ENCODE measurements at places on chromosomes 16 and 17.

DNA sequence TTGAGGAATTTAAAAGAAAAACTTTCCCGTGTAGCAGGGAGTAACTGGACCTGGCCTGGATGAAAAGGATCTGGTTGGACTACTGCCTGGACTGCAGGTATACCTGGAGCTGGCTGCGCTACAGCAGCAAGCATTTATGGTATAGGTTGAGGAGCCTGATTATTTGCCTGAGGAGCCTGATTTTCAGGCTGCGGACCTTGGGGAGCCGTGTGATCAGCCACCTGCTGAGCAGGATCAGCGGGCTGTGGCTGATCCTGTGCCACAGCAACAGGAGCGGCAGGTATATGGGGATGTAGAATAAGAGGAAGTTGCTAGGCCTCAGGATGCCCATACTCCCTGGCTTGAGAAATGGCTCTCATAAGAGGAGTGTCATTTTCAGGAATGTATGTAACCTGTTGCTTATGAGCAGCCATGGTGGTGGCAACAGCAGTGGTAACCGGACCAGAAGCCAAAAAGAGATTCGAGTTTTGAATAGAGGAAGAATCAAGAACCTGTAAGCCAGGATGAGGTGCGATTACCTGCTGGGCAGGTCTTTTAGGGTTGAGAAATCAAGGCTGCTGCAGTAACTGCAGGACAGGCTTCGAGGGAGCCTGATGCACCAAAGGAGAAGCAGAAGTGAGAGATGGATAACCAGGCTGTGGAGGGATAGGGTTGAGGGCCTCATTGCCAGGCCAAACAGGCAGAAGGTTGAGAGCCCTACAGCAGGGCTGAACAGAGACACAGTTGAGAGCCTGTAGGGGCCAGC is 60.9 kb upstream of the ARL4D start:
- DNase-seq, result no peak

- no peak for DNase-seq
These were observed 7.0 kb downstream of the ZNF319 start for GRCh38 chr16:57993438-57993837.

DNA sequence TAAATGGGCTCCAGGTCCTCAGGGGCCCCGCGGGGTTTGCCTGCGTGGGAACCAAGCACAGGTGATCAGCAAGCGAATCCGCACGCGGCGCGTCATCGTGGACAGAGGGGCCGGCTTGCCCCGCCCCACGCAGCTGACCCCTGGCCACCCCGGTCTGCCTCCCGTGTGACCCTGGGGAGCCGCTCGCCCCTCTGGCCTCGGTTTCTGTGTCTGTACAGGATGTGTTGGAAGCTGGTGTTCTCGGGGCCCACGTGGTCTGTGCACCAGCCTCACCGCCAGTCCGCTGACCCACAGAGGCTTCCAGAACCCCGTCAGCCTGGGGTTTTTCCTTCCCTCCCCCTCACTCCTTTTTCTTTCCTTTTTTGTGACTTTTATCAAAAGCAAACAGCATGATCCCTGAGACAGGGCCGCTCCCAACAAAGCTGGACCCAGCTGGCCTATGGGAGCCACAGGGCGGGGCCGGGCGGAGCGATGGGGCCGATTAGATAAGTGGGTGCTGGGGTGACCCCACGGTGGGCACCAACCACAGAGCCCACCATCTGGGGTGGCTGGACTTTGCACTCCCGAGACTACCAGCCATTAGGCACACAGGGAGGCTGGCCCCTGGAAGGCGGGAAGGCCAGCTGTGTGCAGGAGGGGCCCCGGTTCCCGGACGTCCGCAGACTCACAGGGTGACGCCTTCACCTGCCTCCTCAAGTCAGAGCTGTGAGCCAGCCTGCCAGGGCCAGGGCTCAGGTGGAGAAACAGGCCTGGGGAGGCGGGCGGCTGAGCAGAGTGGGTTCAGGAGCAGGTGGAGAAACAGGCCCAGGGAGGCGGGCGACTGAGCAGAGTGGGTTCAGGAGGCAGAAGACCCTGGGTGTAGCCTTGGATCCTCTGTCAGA is 56.0 kb downstream of the ZFPM1 start:
- DNase-seq, result no peak

DNA sequence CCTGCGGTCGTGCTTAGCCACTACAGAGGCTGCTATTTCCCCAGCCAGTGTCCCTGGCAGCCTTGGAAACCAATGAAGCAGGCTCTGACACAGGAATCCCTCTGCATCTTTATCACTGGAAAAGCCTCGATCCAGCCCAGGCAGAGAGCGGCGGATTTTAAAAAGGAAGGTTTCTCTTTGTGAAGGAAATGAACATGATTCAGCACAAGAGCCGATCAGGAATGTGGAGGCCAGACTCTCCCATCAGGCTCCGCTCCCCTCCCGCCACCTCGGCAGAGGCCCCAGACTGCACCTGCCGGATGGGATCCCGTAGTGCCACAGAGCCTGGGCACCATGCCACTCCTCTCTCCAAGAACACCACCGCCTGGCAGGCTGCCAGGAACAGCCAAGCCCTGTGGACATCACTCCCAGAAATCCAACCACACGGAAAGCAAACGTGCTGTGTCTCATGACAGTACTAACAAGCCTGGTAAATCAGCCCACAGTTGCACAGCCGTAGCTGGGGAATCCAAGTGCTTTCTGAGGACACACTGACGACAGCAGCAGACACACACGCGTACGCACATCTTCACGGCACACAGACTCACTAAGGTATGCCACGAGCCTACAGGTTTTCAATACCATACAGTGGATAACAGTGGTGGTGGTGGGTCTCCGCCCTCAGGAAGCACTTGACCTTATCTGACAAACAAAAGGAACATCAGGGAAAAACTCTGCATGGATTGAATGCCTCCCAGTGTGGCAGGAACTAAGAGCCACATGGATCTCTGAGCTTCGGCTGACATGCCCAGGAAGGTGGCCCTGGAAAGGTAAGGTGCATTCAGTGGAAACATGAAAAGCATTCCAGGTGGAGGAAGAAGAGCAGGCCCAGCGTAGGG is 5.4 kb downstream of the LRRC75A start:
- peak; percentile 89 for DNase-seq

GRCh38 chr16:30903002-30903401 is 6.6 kb downstream of the CTF1 start:
- no peak for DNase-seq

DNA sequence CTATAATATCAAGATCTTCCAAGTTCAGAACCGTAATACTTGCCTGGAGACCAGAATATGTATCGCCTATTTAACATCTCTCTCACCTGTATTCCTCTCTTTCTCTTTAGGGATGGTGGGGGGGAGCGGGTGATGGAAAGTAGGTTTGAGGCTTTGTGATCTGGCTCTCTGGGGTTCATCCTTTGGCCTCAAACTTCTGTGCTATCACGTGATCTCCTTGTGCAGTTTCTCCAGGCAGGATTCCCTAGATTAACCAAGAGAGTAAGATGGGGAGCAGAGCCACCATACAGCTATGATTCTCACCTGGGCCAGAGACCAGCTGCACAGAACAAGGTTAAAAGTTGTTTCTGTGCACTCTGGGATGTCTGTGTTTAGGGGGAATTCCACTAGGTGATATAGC is 5.2 kb downstream of the TMEM100 start:
- DNase-seq, result no peak

- DNase-seq, result peak; percentile 35
These were observed 240.0 kb downstream of the C16orf95 start for GRCh38 chr16:87076950-87077749.

DNA sequence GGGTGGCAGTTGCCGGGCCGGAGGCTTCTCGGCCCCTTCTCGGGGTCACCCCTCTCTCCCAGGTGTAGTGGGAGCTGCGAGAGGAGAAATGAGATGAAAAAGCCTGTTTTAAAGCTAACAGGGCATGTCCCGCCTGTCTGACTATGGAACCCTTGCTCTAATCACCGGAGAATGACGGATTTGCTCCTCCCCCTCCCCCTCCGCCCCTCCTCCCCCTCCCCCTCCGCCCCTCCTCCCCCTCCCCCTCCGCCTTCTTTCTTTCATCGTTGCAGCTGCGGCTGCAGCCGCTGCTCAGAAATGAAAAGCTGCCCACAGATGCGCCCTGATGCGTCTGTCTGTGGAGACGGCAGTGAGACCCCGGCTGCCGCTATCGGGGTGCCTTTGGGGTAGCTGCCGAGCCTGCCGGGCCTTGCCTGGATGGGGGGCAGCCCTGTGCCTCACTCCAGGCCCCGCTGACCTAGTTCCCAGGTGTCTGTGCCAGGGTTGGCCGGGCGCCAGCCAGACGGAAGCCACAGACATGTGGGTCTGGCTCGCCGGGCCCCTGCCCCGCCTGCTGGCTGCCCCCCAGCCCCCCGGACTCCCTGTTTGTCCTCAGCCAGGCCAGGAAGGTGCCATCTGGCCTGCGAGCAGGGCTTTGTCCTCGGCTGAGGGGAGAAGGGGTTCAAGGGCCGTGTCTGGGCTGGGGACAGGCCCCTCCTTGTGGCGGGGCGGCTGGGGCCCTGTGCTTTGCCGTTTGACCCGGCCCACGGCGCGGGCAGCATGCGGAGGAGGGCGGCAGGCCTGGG is 37.7 kb downstream of the GINS2 start:
- peak; percentile 54 for DNase-seq

DNA sequence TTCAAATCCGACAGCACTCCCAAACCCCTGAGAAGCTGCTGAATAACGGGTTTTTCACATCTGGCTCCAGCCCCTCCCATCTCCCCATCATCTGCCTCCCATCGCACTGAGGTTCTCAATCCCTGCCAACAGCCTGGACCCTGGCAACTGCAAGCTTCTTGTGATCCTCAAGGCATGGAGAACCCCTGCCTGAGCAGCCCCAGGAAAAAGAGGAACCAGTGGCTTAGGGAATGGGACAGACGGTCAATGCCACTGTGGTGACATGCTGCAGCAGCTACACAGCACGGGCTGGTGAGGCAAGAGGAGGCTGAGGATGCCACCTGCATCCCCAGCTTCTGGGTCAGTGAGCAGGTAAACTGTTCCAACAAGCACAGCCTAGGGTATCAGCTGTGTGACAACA is 3.3 kb upstream of the MBTPS1 start:
- DNase-seq, result no peak

DNA sequence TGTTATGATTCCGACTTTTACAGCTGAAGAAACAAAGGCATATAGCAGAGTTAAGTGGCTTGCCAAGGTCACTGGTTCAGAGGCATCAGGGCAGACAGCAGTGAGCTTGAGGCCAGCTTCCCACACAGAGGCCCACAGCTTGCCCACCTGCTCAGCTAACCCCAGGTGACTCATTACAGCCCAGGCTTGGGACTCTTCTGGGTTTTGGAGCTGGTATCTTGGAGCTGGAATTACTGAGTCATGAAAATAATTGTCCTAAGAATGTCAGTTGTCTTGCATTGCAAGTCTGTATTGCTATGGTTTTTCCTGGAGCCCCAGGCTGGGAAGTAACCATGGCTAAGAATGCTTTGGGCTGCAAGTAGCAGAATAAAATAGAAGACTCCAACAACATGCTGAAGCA is 32.4 kb upstream of the IRX3 start:
- no peak for DNase-seq

DNA sequence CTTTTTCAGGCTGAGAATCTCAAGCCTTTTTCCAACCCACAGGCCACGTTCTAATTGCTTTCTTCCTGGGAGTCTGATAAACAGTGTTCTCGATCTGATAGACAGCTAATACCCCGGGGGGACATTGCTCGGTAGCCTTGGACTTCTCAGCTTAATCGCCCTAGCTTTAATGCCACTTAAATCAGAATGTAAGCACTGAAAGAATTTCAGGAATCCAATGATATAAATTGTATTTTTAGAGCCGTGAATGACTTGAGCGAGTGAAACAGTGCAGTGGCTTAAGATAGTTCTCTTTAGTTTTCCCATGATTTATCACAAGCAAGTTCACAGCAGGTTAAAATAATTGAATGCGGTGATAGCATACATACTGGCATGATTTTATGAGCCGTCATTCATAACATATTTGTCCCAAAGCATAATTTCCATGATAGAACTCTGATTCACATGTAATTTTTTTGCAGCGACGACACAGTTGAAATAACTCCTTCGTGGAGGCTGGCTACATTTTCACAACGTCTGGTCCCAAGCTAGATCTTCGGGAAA is 116.1 kb upstream of the MYOCD start:
- no peak for DNase-seq

GRCh38 chr17:48389903-48390302 is 40.1 kb downstream of the SKAP1 start:
- no peak for DNase-seq

GRCh38 chr17:51646539-51646938 is 386.2 kb downstream of the UTP18 start:
- DNase-seq, result no peak

DNA sequence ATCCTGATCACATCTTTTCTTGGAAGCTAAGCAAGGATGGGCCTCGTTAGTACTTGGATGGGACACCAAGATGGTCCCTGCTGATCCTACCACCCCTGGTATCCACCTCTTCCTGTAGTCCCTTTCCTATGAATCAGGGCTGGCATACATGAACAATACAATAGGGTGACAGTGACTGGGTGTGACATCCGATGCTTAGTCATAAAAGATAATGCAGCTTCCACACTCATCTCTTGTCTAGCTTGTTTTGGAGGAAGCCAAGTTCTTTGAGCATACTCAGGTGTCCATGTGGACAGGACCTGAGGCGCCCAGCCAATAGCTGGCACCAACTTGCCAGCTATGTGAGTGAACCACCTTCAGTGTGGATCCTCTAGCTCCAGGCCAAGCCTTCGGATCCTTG is 62.5 kb upstream of the NFAT5 start:
- DNase-seq, result no peak

- no peak for DNase-seq
These were observed 20.5 kb upstream of the DHX8 start for GRCh38 chr17:43463241-43463640.

DNA sequence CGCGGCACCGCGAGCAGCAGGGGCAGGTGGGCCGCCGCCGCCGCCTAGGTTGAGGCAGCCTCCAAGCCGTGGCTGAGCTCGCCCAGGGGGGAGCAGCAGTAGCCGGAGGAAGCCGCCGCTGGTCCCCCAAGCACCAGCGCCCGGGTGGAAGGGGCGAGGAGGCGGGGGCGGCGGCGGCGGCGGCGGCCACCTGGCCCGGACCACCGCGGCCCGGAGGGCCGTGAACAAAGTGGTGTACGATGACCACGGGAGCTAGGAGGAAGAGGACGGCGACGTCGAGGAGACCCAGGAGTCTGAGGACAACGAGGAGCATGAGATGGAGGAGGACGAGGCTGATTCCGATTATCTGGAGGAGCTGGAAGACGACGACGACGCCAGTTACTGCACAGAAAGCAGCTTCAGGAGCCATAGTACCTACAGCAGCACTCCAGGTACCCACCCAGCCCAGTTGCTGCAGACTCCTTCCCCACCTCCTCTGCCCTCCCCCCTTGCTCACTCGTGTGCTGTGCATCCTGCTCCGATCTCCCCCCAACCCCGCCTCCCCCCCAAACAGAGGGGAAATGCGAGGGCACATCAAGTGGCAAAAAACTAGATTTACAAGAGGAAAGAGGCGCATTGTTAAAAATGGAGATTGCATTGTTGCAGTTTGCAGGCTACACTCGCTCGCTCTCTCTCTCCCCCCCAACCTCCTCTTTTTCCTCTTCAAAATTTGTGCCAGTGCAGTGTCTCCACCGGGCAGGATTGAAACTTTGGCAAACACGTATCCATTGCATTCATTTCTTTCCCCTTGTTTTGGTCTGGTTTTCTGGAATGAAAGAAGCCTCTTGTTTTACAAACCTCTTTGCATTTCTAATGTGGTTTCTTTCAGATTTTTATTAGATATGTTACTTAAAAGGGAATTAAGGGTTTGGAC is 41.8 kb upstream of the AMZ2 start:
- DNase-seq, result no peak

- no peak for DNase-seq
These were observed 3.1 kb downstream of the RAB11FIP4 start for GRCh38 chr17:31394544-31394943.

- DNase-seq, result no peak
These were observed 76.5 kb downstream of the GPRC5B start for GRCh38 chr16:19808061-19808641.

- no peak for DNase-seq
These were observed 275.8 kb upstream of the MAF start for GRCh38 chr16:79876332-79876730.

GRCh38 chr16:67184453-67184994 is 761 bp upstream of the MATCAP1 start:
- no peak for DNase-seq
